SK-N-SH (cell line): ENCODE measurements at places on chromosomes 4 and X. TPM values are rescaled to one million over a fixed set of nuclear protein-coding genes. Genes with fewer than 3 reads are reported as not detected.

Gene BRCC3
- 11.2 and 16.6 TPM in 2 replicates for polyA plus RNA-seq

GRCh38 chr4:53221832-53222480 is 143.9 kb downstream of the SCFD2 start:
- DNase-seq = no peak

DNA sequence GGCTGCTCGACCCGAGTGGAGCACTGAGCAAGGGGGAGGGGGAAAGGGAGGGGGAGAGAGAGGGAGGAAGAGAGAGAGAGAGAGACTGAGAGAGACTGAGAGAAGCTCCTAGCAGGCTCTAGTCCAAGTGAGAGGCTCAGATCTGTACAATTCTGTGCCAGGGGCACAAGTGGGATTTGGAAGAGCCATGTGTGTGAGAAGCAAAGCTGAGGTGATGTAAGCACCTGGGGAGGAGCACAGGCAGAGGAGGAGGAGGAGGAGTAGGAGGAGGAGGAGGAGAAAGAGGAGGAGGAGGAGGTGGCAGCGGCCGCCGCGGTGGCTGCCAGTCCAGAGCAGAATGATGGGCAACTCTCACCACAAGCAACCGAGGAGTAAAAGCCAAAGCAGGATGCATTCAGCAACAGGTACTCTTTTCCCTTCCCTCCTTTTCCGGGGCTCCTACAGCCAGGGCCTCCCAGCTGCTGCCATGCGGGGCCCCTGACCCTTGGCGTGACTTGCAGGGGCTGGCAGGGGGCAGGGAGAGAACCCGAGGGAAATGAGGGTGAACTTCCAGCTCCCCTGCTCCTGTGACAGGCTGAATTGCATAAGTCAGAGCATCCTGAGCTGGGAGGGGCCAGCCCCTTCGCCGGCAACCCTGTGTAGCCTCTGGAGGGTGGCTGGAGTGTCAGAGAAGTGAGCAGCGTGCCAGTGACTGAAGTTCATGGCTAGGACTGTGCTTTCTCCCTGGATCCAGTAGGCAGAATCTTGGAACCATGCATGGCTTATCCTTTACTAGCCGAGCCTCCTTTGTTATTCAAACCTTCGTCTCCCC is 62.2 kb downstream of the RTL5 start:
- DNase-seq = no peak

- no peak for DNase-seq
Measured at GRCh38 chr4:146260521-146260920, 46.2 kb downstream of the REELD1 start.
